ENCODE measurements at places on chromosomes 13 and 19.

GRCh38 chr19:38463365-38463764 is 29.9 kb downstream of the RYR1 start:
- no peak for DNase-seq

GRCh38 chr13:113548171-113548641 is 36.3 kb upstream of the TFDP1 start:
- peak; percentile 26 for DNase-seq

DNA sequence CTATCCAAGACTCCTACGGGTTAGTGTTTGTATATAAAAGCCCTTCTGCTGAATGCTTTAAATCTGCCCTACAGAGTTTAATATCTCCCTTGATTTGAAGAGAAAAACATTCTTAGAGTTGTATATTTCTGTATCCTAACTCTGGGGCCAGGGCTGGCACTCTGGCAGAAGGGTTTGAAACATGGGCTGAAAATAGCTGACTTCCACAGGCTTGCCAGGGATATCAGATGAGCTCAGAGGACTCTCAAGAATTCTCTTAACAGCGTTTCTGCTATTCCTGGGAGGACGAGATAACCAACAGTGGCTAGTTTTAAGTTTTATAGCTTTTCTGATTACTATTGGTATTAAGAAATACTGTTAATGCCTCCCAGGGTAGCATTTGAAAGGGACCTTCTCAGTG is 127.5 kb downstream of the LIG4 start:
- DNase-seq, result no peak

DNA sequence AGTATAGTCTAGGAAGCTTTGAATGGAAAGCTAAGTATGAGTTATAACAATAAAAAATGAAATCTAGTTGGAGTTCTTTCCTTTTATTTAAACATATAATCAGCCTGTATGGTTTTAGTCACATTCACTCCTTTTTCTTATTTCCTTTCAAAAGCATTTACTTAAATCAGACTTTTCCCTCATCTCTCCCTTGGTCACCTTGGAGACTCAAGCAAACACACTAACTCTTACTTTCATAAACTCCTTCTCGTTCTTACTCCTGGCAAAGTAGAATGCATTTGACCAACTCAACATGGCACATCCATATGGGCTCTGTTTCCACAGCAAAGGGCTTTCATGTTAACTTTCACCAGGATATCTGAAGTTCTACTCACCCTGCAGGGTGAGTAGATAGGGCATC is 400.0 kb downstream of the LMO7 start:
- DNase-seq, result no peak
